ENCODE measurements at places on chromosomes 6 and 20. TPM values are rescaled to one million over a fixed set of nuclear protein-coding genes. Genes with fewer than 3 reads are reported as not detected.

SEL1L2 gene
- 0.52 TPM for total RNA-seq

GNRH2 gene
- 0.75 TPM for total RNA-seq

GRCh38 chr6:255041-255750, 37.1 kb upstream of the DUSP22 start:
- no peak for DNase-seq

GRCh38 chr6:10951675-10952282, 64.9 kb downstream of the SYCP2L start:
- DNase-seq, result no peak

DNA sequence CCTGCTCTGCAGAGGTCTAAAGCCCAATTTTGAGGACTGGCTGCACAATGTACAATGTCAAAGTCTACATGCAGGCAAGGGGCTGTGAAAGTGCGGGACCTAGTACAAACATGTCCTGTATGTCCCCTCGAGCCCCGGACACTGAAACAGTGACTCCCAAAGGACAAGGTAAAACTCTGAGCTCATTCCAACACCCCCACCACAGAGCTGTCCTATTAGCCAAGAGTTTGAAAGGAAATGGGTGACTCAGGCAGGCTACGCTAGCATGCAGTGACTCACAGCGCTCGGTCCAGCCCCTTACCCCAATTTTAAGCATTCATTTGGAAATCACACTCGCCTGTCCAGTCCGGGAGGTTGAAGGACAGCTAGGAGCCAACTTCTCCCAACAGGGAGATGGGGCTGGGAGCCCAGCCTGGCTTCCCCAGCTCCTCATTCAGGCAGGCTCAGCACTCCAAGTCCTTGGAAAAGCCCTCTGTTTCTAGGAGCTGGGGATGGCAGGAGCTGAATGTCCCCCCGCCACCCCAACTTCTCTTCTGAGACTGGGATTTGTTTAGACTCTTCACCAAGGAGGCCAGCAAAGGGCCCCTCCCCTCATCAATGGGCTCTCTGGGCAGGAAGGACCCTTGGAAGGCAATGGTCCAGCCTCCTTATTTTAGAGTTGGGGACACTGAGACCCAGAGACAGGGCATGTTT, 3.9 kb downstream of the SDC4 start:
- DNase-seq, result peak; percentile 48
